ENCODE measurements at places on chromosomes 6 and 20. TPM values are rescaled to one million over a fixed set of nuclear protein-coding genes. Genes with fewer than 3 reads are reported as not detected.

DNA sequence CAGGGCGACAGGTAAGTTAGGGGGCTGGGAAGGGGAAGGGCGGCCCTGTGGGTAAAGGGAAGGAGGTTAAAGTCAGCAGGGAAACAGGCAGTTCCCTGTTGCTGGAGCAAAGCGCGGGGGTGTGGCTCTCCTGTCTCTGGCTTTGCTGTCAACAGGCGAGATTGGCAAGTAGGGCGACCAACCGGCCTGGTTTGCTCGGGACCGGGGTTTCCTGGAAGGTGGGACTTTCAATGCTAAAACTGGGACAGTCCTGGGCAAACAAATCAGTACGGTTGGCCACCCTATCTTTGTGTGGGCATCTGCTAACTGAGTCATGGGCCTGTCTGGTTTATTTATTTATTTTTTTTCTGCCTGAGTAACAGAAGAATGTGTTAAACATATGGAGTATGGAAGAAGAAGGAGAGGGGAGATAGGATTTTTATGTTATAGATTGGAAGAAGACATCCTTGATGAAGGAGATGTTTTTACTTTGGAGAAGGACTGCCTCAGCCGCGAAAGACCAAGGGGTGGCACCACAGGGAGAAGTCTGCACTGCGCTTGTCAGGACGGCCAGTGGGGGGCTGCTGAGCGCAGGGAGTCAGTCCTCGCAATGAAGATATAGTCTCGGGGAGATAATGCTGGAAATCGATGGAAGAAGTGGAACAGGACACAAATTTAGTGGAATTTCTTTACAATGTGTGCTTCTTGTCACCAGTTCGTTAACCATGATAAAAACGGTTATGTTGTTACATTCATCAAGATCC lies 43.4 kb upstream of the ESR1 start:
- peak; percentile 36 for DNase-seq

DNA sequence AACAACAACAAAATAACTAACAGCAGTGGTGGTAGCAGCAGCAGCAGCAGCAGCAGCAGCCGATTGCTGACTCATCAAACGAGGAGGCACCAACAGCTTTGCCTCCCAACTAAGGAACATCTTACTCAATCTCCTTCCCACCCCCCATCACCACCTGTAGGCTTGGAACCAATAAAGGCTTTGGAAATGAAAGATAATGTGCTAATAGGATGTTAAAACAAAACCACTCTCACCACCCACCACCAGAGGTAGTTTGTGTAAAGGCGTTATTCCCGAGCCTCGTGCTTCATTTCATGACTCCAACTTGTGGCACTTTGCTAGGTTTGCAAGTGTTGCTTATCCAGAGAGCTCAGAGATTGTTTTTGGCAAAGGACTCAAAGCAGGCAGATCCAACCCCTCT lies 346.5 kb downstream of the CD83 start:
- no peak for DNase-seq

DNA sequence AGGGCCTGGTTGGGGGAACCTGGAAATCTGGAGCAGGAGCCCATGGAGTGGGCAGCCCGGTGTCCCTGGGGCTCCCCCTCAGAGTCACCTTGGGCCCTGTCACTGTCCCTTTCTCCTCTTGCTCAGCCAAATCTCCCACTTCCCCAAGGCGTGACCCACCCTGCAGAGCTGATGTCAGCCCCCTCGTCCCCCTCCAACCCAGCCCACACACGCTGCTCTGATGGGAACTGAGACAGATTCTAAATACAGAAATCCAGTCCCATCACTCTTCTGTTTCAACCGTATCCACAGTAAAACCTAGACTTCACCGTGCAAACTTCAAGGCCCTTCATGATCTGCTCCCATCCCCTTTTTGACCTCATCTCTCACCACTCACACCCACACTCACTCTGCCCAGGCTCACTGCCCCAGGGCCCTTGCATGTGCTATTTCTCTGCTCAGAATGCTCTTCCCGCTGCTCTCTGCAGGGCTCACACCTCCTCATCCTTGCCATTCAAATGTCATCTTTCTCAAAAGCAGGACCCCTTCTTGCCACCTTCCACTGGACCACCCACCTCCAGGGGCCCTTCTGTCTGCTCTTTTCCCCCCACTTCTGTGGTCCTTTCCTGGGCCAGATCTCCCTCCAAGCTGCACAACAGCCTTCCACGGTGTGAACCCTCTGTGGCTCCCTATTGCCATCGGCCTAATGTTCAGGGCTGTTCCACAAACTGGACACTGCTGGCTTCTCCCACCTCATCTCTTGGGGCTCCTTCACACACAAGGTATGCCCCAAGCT lies 16.6 kb downstream of the TGM2 start:
- DNase-seq: no peak

Gene SNHG17
- polyA plus RNA-seq: 15.9 TPM

All from muscle of arm (tissue), 14 donors.